ENCODE measurements at places on chromosomes 1 and 21.
A peak's percentile ranks its signal among the peaks of the same experiment; 100 is the strongest.

DNA sequence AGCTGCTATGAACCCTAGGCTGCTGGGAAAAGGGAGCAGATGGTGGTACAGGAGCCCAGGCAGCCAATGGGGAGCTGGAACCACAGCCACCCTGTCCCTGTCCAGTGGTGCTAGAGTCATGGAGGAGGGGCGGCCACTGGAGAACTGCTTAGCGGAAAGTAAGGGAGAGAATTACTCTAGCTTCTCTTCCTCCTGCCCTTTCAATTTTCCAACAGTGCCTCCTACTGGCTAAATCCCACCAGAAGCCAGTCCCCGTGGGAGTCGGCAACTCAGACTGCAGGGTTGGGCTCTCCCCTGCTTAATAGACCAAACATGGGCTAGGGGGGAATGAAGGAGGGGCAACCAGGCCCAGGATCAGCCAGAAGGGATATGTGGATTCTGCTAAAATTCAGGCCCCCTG, 154.5 kb downstream of the ACTL8 start:
- DNase-seq, result peak; percentile 25

DNA sequence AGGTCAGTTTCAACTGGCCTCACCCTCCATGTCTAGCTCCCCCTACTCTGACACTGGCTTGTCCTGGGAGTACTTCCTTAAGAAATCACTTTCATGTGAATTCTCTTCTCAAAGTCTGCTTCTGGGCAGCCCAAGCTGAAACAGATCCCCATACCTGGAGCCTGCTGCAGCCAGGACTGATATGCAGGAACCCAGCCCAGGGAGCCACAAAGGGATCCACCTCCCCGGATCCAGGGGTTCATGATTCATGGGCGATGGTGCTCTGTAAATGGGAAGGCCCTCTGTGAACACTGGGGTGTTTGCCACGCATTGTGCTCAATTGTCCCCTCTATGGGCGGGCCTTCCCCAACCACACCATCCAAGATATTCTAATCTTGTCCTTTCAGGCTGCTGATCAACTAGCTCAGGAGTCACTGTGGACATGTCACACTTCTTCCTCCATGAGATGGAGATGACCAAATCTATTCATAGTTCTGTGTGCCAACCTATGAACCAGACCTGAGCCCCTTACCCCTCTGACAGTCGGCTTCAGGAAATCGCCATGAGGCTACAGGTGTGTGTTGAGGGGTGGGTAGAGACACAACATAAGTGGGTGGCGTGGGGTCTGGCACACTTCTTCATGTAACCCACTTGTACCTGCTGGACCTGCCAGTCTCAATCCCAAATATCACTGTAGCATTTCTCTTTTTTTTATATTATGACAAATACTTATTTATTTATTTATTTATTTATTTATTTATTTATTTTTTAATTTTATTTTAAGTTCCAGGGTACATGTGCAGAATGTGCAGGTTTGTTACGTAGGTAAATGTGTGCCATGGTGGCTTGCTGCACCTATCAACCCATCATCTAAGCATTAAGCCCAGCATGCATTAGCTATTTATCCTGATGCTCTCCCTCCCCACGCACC, 41.8 kb downstream of the RUNX3 start:
- no peak for DNase-seq

DNA sequence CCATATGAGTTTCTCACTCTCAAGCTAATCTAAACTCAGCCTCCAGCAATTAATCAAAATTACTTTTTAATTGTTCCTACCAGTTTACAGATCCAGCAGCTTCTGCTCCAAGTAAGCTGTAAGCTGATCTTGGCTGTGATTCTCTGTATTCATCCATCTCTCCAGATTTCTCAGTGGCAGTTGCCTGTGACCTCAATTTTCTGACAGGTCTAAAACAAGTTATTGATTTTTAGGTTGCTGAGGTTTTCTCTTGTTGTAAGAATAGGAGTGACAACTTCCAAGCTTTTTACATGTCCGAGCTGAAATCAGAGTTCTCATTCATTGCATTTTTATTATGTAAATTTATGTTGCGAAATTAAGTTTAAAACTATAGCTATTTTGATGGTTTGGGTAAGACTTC, 1044.4 kb downstream of the PLA2G4A start:
- DNase-seq, result no peak

- no peak for DNase-seq
Observed at GRCh38 chr1:98698625-98699024, 37.1 kb downstream of the SNX7 start.

DNA sequence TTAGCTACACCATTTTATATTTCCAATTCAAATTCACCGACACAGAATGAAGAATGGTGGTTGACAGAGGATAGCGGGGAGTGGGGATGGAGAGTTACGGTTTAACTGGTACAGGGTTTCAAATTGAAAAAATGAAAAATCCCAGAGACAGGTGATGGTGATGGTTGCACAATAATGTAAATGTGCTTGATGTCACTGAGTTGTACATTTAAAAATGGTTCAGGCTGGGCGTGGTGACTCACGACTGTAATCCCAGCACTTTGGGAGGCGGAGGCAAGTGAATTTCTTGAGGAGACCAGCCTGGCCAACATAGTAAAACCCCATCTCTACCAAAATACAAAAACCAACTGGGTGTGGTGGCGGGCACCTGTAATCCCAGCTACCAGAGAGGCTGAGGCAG, 31.2 kb upstream of the SHCBP1L start:
- no peak for DNase-seq

Data from BE2C (cell line).